H1 (cell line): ENCODE measurements at places on chromosomes 5 and 9. TPM values are rescaled to one million over a fixed set of nuclear protein-coding genes. Genes with fewer than 3 reads are reported as not detected.

BDP1 gene
- 3.6 and 4.7 TPM in 2 replicates for polyA plus RNA-seq

FOXD4L3 gene
- polyA plus RNA-seq: not detected in 2 replicates

ZFP62 gene
- 5.4 and 9.3 TPM in 2 replicates for polyA plus RNA-seq

PCDHGA3 gene
- polyA plus RNA-seq: 0.15 and 0.30 TPM in 2 replicates

FLT4 gene
- polyA plus RNA-seq: 6.5 and 8.5 TPM in 2 replicates

PRR16 gene
- polyA plus RNA-seq: 1.3 and 1.6 TPM in 2 replicates

TAL2 gene
- polyA plus RNA-seq: 0.47 and 0.82 TPM in 2 replicates

FAM200C gene
- polyA plus RNA-seq: 1.6 and 2.6 TPM in 2 replicates

PCDHB10 gene
- polyA plus RNA-seq: 1.3 and 1.5 TPM in 2 replicates

OGN gene
- polyA plus RNA-seq: not detected in 2 replicates

GPR150 gene
- 0.14 and 0.27 TPM in 2 replicates for polyA plus RNA-seq
